ENCODE measurements at places on chromosomes 4 and X.

DNA sequence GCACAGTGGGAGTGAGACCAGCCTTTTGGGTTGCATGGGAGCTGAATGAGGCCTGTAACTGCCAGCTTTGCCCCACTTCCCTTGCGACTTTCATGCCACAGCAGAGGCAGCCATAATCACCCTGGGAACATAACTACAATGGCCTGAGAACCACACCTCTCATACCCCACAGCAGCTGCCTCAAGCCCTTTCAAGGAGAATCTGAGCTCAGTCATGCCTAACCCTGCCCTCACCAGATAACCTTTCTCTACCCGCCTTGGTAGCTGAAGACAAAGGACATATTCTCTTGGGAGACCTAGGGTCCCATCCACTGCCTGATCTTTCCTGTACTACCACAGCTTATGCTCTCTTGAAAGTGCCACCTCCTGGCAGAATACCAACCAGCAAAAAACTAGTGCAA lies 599.9 kb upstream of the IGFBP7 start:
- no peak for DNase-seq

- no peak for DNase-seq
Measured at GRCh38 chr4:5918331-5918985, 25.6 kb upstream of the CRMP1 start.

DNA sequence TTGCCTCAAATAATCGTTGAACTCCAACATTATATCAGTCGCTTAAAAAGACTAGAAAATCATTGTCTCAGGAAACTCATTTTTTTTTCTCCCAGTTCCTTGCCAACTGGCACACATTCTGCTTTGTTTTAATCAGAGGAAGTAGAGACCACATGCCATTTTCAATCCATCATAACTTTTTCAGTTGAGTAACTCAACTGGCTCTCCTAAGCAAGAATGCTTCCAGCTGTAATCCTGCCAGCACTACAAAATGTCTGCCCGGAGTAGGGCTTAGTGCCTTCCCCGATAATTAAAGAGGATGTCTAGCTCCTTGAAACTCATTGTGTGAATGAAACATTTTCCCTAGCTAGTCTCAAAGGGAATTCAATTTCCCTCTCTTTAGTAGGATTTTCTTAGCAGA lies 33.0 kb downstream of the FREM3 start:
- no peak for DNase-seq

DNA sequence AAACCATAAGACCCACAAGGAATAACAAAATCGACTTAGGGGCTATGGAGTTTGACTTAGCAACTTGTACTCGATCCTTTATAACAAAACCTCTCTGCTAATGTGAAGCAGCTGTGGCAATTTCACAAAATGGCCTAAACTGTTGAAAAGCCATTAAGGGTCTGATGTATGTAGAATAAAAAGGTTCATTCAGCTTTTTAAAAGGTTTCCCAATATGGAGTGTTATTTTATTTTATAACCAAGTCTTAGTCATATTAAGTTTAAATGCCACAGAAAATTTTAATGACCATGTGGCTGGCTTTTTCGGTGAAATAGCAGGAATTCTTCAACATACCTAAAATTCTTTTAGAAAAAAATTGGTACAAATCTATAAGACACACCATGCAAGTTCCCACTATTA lies 291.8 kb upstream of the HAND2 start:
- no peak for DNase-seq

DNA sequence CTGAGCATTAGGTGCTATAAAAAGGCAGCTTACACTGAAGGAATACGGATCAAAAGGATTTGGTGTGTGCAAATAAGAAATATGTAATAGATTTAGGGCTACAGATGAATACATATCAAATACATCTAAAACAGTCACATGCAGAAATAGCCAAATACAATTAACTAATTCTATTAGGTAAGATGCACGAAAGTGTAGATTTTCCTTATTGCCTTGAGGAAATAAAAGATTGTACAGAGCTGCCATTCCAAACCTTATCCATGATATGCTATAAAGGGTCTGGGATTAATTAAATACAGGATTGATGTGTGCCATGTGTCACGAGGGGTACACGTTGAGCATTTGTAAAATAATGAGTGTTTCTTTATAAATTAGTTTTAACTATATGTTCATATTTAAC lies 107.0 kb upstream of the ELOVL6 start:
- no peak for DNase-seq

GRCh38 chr4:13793020-13793710 lies 165.6 kb upstream of the BOD1L1 start:
- no peak for DNase-seq

- DNase-seq: no peak
Measured at GRCh38 chr4:74202062-74202586, 44.2 kb downstream of the MTHFD2L start.

DNA sequence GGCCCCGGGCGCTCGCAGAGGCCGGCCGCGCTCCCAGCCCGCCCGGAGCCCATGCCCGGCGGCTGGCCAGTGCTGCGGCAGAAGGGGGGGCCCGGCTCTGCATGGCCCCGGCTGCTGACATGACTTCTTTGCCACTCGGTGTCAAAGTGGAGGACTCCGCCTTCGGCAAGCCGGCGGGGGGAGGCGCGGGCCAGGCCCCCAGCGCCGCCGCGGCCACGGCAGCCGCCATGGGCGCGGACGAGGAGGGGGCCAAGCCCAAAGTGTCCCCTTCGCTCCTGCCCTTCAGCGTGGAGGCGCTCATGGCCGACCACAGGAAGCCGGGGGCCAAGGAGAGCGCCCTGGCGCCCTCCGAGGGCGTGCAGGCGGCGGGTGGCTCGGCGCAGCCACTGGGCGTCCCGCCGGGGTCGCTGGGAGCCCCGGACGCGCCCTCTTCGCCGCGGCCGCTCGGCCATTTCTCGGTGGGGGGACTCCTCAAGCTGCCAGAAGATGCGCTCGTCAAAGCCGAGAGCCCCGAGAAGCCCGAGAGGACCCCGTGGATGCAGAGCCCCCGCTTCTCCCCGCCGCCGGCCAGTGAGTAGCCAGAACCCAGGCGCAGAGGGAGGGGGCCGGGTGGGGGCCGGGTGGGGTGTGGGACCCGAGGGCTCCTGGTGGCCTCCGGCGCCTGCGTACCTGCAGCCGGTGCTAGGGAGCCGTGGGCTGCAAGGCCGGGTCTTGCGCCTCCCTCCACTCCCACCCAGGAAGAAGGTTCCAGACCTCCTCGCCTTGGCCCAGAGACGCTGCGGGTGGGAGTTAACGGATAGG lies 534 bp downstream of the MSX1 start:
- no peak for DNase-seq

GRCh38 chrX:75229774-75230173 lies 44.1 kb upstream of the UPRT start:
- DNase-seq: no peak

- DNase-seq: no peak
Measured at GRCh38 chr4:8848507-8849265, 23.0 kb downstream of the HMX1 start.

DNA sequence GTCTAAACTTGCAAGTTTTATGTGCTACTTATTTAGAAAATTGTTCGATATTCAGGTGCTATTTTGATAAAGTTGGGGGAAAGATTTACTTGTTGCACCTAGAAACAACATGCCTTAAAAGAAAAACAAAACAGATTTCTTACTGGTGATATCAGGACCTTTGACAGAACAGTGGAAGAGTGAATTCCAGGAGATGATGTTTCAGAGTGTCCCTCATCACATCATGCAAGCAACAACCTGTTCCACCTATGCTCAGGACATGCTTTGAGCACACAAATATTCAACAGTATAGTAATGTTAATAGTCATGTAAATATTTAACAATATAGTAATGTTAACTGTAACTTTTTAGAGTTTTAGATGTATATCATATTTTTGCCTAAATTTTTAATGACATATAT lies 23.9 kb upstream of the RNF128 start:
- no peak for DNase-seq

DNA sequence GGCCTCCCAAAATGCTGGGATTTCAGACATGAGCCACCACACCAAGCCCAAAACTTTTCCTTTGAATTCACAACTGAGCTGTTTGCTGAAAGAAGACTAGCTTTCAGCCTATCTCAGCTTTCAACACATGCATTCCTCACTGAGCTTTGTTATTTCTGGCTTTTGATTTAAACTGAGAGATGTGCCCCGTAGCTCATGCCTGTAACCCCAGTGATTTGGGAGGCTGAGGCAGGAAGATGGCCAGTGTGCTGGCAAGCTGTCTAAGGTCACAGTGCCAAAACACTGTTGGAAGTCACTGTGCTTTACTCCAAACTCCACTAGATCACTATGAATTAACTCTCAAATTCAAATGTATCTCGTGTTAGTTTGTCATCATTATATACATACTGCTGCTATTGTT lies 779.5 kb downstream of the TRIML1 start:
- DNase-seq: no peak

GRCh38 chr4:6779667-6780565 lies 2.6 kb upstream of the KIAA0232 start:
- DNase-seq: no peak

- DNase-seq: no peak
Measured at GRCh38 chrX:2829469-2830246, 928 bp downstream of the GYG2 start.

- DNase-seq: no peak
Measured at GRCh38 chr4:85833302-85833701, 358.4 kb downstream of the ARHGAP24 start.

DNA sequence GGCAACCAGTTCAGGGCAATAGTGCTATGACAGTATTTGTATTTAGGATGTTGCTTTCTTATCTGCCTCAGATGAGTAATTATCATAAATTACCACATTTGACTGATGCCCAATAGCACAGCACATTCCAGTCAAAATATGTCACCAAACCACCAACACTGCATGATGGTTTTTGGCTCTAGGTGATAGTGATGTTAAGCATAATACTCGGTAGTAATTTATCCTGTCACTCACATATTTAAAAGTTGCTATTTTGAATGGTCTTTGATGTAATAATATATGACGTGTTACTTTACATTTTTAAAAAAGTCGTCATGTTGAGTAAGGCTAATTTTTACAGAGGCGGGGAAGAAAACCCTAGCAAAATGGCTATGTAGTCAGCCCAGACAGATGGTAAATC lies 42.5 kb downstream of the UNC5C start:
- DNase-seq: no peak

DNA sequence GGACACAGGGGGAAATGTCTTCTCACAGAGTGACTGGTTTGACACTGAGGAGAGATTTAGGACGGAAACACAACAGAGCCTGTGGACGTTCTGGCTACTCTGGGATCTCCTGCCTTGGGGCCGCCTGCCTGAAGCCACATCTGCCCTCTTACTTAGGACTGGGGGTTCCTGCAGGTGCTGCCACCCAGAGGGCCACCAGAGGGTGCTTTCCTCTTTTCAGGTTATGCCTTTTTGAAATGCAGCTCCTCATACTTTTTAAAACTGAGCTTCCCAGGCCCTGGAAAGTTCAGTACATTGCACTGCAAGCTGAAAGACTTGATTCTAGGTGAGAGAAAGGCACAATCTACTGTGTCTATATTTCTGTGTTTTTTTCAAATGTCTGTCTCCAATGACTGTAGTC lies 92.2 kb upstream of the PGRMC2 start:
- no peak for DNase-seq

DNA sequence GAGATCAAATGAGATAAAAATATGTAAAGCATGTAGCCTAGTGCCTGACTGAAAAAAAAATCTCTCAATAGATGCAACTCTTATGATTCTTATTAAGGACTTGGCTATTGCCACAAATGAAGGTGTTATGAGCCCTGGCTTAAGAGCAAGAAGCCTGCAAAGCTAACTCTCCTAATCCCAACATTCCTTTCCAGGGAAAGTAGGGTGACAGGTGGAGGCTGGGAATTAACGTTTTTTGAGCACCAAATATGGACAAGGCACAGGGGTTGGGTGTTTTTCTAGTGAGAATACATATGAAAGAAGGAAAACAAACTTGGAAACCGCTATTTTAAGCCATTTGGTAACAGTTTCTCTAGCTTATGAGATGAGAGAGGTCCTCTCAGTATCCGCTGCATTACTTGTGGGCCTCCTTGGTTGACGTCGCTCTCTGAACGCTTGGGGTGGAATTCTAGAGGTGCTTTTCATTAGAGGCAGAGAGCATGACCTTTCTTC lies 2.4 kb downstream of the RHOH start:
- DNase-seq: no peak

Measured in left renal pelvis (tissue), 4 donors.